HS-27A (cell line): ENCODE measurements at places on chromosomes 2 and 18.

- no peak for DNase-seq
Observed at GRCh38 chr18:64091526-64091925, 57.4 kb downstream of the LINC00305 start.

DNA sequence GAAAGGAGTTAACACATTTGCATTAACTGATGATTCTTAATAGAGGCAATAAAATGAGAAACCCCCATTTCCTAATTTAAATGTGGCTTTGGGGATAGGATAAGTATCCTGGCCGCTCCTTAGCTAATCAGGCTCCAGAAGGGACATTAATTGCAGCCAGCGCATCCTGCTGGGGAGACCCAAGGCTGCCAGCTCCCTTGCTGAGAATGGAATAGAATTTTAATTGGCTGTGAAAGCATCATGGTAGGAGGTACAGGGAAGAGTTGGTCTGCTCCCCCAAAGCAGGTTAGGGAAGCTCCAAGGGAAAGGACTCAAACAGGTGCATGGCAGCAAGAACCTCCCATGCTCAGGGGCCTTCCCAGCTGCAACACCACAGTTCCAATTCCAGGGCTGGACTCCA, 71.4 kb downstream of the MARCHF4 start:
- DNase-seq: no peak

- DNase-seq: no peak
Observed at GRCh38 chr2:206526416-206526815, 83.1 kb downstream of the ADAM23 start.

DNA sequence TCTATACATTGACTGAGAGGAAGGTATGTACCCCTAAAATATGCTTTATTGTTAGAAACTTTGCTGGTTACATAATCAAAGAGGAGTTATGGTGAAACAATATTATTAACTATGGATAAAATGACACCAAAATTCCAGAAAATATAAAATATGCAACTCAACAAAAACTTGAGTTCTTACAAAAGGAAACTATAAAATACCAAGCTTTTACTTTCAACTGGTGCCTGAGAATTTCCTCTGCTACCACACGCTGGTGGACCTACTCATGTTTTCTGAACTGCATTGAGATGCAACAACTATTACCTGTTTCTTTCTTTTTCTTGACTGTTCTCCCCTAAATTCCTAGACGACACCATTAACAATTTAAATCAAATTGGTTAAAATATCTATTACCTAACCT, 8.2 kb upstream of the NFE2L2 start:
- no peak for DNase-seq

DNA sequence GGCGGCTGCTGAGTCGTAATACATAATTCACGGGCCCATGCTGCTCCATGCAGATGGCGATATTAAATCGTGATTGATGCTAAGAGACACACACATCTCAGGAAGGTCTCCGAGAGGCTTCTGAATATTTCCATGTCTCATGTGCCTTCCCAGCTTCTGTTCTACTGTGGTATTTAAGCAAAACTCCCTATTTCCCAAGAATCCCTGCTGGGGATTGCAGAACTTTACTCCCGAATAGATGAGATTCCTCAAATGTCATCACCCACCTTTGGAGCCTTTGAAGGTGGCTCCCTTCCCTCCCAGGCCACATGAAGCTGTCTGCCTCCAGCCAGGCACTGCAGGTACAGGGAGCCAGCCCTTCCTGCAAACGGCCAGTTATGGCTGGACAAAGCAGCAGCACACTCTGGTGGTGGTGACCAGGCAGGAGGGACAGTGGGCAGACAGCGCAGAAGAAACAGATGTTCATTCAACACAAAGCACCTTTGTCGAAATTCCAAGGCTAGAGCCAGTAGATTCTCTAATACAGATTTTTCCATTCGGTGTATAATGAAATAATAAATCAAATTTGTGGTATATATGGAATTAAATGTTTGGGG, 14.1 kb downstream of the NRP2 start:
- DNase-seq: no peak

GRCh38 chr2:43484323-43484930, 111.4 kb downstream of the THADA start:
- DNase-seq: peak; percentile 62

DNA sequence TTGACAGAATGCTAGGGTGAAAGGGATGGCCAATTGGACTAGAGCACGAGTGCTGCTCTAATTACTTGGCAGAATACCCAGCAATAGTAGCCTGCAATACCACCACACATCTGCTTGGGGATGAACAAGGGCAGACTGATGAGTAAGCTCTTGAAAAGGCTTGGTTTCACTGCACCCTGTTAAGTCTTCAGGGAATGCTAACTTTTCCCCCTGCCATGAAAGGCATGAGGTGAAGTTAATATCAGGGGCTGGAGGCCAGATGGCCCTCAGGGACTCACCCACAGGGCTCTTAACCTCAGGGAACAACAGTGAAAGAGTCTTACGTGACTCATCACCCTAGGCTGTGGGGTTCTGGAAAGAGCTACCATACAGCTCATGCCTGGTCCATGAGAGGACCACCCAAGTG, 51.7 kb upstream of the MYL1 start:
- DNase-seq: peak; percentile 31

DNA sequence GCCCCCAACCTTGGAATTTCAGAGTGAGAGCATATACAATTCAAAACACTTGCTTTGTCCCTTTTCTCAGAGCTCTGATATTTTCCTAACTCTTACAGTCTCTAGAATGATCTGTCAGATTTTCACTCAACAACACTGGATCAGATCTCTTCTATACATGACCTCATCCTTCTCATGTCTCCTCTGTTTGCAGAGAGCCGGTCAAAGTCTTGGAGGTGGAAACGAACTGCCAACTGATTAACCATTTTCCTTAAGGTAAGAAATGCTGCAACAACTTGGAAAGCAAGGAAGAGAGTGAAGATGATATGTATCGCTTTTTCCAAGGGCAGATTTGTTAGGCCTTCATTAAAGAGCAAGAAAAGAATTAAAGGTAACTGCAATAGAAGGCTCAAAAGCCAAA, 4.9 kb downstream of the TMEM17 start:
- DNase-seq: no peak

DNA sequence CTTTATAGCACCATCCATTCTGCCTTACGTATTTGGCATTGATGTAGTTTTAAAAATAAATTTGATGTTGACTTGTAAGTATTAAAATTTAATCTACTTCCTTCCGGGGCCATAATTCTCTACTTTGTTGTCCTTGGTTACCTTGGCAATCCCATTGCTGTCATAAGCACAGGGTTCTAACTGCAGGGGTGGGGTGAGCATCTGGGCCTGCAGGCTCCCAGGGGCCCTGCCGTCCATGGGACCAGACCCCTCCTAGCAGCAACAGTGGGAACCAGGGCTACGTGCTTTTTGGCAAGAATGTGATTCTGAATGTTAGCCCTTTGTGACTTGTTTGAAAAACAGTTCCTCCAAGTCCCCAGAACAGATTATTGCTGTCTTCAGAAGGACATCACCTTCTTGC, 4.9 kb downstream of the ASAP2 start:
- DNase-seq: no peak

DNA sequence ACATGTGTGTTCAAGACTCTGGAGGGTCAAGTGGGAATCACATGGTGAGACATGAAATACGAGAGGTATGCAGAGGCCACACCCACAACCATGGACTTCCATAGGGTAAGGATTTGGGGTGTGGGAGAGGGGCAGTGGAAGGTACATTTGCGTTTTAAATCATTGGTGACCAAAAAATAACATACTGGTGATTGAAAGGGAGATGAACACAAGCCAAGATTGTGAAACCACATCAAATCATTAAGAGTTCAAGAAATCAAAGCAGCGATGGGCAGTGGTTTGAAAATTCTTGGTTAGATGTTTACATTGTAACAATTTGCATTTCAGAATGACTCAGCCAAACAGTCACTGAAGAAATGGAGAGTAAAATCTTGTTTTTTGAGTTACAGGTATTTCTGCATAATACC, 1.9 kb upstream of the CABYR start:
- no peak for DNase-seq

DNA sequence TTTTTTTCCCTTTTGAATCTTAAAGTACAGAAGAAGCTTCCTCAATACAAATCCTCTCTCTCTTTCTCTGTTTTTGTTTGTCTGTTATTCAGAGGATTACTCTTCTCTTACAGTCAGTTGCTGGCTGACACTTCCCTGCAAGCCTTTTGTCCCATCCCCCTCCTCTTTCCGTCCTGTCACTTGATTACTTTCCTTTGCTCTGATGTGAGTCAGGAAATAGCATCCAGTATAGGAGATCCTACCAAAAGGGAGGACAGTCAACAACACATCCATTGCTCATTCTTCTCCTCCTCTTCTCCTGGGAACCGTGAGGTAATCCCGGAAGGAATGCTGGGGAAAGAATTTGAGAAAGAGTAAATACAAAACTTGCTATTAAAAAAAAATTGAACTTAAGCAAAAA, 79.3 kb upstream of the SCN7A start:
- no peak for DNase-seq

DNA sequence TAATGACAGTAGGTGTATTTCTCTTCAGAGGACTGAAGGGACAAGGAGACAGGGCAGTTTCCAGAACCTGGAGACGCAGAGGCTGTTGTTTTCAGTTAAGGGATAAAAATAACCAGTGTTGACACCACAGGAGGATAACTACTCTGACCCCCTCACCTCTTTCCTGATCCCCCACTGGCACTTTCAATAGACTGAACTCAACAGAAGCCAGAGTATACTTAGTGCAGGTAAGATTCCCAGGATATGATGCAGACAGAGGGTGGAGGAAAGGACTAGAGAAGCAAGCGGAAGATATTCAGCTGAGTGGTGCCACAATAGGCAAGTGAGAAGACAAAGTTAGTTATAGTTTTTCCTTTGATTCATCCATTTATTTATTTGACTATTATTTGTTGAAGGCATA, 19.8 kb downstream of the DHRS9 start:
- no peak for DNase-seq

GRCh38 chr2:157837851-157838441, 38.2 kb downstream of the ACVR1 start:
- no peak for DNase-seq

DNA sequence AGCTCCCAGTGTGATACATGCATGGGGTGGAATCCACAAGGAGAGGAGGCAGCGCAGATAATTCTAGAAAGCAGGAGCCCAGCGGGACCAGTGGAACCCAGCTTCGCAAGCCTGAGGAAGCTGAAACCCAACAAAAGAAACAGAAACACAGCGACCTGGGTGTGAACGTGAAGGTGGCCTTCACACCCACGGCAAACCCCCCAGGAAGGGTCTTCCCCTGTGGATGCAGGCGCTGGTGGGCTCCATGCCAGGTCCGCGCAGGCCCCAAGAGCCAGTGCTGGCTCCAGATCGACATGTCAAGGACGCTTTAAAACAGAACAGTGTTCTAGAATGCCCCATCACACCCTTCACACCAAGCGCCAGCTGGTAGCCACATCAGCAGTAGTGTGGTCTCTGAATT, 22.1 kb downstream of the KIF1A start:
- DNase-seq: no peak

DNA sequence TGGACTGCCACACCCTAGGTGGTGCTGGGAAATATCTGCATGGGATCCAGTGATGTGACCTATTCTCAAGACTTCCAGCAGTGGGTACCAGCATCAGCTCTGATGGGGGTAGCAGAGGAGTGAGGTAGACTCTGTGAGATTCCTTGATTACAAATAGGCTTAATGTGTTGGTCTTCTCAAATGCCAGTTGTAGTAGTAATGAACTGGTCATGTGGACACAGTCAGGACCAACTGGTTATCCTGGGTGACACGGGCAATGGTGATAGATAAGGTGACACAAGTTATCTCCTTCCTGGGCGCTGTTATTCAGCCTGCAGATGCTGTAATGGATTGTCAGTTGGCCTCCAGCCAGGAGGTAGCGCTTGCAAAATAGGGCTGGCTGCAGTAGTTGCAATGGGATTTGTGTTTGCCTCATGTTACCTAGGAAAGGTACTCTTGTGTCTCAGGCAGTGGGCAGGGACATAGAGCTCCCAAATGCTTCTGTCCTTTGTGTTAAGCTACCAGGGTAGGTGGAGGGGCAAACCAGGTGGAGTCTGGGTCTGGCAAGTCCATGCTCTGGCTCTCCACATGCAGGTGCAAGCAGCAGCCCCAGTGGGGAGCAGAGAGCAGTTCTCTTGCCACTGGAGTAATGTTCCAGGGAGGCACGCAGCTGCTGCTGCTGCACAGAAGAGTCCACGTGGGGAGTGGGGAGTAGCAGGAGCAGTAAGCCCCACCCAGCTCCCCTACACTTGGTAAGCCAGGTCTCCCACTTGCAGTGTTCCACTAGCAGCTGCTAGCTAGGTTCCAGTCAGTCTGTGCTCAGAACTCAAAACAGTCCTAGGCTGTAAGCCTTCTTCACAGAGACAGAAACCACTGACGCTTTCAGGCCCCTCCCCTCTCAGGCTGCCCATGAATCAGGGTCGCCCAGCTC, 505.4 kb upstream of the DDX18 start:
- DNase-seq: no peak

DNA sequence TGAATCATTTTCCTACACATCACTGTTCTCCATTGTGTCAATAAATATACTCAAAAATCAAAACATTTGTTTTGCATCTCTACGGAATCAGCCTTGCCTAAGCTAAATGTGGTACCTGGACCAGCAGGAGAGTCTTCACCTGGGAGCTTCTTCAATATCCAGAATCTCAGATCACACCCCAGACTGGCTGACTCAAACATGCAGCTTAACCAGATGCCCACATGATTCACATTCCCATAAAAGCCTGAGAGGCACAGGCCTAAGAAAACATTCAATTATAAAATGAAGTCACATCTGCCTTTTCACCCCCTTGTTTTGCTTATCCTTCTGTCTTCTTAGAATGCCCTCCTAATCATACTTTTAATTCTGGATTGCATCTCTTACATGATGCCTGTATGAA, 1045.5 kb upstream of the NXPH2 start:
- no peak for DNase-seq

GRCh38 chr2:26584191-26584590, 57.0 kb downstream of the CIB4 start:
- DNase-seq: no peak

GRCh38 chr2:150046211-150046610, 441.3 kb downstream of the RND3 start:
- DNase-seq: peak; percentile 39

- no peak for DNase-seq
Observed at GRCh38 chr2:7665880-7666279, 748.7 kb downstream of the RNF144A start.

DNA sequence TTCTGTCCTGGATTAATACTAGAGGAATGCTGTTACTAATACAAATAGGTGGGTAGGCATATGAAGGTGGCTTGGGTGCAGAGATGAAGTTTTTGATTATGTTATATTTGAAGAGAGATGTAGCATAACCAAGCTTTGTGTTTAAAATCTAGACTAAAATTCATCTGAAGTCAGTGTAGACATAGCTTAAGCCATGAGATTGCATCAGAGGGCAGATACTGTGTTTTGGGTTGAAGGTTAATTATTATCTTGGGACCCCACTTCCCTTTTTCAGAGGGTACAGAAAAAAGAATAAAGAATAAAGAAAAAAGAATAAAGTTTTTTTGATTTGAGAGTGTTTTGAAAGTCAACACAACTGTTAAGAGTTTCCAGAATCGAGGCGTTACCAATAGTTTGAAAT, 13.0 kb downstream of the PPM1B start:
- DNase-seq: no peak

GRCh38 chr18:28013066-28013465, 163.9 kb downstream of the CDH2 start:
- no peak for DNase-seq
